ENCODE measurements at places on chromosomes 13 and 19.

DNA sequence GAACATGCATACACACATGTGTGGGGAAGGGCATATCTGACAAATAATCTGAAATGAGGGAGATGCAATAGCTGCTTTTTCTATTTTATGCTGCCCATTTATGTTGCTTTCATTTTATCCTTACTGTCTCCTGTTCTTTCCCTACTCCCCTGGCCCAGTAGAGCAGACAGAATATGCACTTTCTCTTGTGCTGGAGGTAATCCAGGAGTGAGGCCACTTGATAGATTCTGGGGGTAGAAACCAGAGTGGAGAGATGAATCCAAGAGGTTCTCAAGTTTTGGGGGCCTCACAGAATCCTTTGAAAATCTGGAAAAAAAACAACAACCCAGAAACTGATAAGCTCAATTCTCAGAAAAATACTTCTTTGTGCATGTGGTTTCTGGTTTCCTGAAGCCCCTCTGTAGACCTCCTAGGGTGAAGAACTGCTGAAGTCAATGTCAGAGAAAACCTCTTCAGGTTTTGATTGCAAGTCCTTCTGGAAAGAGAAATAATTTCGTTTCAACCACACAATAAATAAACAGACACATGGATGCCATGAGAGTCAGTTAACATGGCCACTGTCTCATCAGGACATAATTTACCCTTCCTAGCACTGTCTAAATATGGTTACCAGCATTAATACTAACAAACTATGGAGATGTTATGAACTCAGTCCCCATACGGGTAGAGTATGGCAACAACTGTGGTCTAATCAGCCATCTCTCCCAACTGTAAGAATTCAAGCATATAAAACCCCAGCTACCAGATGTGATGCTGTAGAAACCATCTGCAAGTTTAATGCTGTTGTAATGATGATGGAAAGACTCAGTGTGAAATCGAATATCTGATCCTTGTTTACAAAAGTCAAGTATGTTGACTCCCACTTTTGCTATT is 355.6 kb downstream of the SLC7A1 start:
- no peak for DNase-seq

- no peak for DNase-seq
These were observed 973.7 kb downstream of the UQCRFS1 start for GRCh38 chr19:28239270-28239669.

DNA sequence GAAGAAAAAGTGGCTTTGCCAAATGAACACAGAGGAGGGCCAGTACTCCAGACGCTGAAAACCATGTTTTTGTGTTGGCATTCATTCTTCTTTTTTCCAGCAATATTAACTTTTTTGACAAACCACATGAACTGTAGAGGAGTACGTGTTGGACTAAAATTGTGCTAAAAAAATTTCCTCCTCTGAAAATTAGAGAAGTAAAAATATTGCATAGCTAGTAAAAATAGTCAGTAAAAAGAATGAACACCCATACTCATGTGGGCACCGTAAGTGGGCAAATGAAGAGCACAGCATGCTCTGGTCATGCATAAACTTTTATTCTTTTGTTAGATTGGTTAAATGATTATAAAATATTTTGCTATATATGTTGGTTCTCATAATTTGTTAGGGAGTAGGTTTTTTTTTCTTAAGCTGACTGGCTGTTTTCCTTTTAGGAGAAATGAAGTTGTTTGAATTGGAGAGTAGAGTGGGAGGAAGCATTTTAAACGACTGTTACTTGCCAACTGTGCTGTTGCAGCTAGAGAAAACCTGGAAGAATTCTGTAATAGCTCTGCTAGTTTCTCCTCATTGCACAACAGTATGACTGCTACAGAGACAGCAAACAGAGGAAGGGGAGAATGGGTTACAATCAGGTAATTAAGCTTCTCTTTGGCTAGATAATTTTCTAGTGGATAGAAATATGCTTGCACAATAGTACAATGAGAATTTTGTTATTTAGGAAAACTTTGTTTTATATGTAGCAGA is 222.4 kb downstream of the KCTD12 start:
- DNase-seq = no peak

DNA sequence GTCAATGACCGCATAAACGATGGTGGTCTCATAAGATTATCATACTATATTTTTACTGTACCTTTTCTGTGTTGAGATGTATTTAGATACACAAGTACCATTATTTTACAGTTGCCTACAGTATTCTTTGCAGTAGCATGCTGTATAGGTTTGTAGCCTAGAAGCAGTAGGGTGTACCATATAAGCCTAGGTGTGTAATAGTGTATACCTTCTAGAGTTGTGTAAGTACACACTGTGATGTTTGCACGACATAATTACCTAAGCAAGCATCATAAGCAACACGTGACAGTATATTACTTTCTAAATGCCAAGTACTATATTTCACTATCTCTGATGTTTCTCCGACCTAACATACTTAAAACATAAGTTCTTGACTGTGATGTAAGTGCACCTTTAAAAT is 2.7 kb downstream of the LPAR6 start:
- no peak for DNase-seq

DNA sequence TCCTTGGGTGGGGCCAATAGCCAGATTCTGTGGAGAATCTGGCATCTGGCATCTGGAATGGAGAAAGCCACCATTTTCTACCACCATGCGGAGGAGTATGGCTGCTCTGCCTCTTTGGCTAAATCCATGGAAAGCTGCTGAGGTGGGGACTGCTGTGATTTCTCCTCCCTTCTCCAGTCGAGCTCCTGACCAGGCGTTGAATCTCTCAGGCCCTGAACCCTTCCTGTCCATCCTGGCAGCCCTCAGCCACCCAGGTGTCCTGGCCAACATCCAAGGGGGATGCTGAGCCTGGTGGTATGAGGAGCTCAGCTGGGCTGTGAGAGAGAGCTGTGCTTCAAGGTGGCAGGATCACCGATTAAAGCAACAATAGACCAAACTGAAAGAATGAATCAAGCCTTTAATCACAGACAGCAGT is 17.4 kb upstream of the SIGLEC6 start:
- no peak for DNase-seq

GRCh38 chr13:34124666-34125306 is 306.8 kb downstream of the RFC3 start:
- DNase-seq = no peak

GRCh38 chr19:33207040-33207620 is 13.0 kb downstream of the LRP3 start:
- no peak for DNase-seq

GRCh38 chr19:10826231-10826630 is 9.8 kb downstream of the TMED1 start:
- no peak for DNase-seq

GRCh38 chr13:113090415-113090770 is 15.2 kb upstream of the F7 start:
- DNase-seq = no peak

- no peak for DNase-seq
These were observed 20.4 kb downstream of the DCT start for GRCh38 chr13:94459116-94459515.

- DNase-seq = no peak
These were observed at the start of gene NCCRP1 for GRCh38 chr19:39196860-39197562. NCCRP1 (plus strand) TSS chr19:39196964; CDS start chr19:39196983, 19 bp downstream.

DNA sequence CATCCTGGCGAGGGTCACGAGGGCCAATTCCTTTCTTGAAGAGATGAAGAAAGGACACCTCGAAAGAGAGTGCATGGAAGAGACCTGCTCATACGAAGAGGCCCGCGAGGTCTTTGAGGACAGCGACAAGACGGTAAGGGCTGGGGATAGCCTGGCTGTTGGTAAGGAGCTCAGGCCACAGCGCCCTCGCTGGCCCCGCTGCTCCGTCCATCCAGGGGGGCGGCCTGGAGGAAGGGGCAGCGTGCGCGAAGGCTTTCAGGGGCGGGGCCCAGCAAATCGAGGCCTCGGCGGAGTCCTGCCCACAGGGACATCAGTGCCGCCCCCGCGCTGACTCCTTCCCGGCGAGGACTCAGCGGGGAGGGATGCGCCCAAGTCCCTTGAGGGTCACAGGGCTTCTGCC is 6.9 kb downstream of the F10 start:
- peak; percentile 82 for DNase-seq

- DNase-seq = no peak
These were observed 273.0 kb downstream of the SHISA2 start for GRCh38 chr13:25778808-25779305.

DNA sequence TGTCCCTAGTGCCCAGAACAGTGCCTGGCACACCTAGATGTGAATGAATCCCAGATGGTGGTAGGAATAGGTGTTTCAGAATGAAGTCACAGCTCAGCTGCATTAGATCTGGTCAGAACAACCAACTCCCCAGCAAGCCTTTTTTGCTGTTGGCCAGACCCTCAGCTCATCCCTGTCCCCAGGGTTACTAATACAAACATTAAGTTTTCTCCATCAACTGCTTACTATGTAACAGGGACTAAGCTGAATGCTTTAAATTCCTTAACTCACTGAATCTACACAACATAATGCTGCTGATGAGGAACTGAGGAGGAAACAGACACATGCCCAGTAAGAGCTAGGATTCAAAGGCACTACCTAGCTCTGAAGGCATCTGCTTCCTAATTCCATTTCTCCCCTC is 18.8 kb downstream of the SMG9 start:
- no peak for DNase-seq

GRCh38 chr13:46516599-46517338 is 36.2 kb upstream of the LRCH1 start:
- no peak for DNase-seq

DNA sequence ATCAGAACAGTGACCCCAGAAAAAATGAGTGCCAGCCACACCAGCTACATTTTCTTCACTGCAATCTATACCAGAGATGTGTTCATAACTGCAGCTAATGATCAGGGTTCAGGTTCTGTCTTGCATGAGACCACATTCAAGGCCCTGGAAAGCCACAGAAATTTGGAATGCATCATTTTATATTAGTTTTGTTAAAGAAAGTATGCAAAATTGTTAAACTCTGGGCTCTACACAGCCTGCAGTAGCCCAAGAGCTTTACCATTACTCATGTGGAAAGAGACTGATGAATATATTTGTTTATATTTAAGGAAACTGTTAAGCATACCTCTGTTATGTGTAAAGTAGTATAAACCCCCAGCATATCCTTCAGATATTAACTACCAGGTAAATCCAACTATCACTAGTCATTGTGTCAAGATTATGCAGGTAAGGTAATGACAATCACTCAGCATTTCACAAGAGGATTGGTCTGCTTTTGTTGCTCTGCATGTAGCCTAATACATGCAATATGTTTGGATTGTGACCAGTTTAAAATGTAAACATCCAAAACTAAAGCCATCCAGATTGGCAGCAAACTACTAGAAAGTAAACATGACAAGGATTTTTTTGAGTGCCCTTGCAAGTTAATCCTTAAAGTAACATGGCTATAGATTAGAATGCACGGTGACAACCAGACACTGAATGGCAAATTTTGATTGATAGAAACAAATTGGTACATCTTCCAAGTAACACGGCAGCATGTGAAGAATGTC is 429.1 kb upstream of the ARGLU1 start:
- no peak for DNase-seq

- no peak for DNase-seq
These were observed 4.9 kb downstream of the SIGLEC11 start for GRCh38 chr19:49956115-49956495.

GRCh38 chr19:40829205-40829604 is 21.0 kb downstream of the CYP2A6 start:
- DNase-seq = no peak

DNA sequence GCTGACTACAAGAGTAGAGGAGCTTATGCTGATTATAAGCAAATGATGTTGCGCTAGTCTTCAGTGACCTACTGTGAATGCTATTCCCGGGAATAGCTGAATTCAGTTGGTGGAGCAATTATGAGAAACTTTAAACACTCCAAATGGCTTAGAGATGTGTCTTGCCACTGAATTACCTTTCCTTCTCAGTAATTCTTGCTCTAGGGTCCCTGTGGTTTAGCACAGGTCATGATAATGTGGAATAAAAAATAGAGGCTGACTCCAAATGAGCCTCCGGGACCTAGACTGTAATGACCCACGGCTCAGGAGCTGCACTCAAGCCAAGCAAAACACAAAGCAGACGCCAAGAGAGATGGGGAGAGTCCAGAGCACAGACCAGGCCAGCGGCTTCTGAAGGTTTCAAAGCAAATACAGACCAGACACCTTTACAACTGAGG is 124.7 kb downstream of the RGCC start:
- no peak for DNase-seq

- no peak for DNase-seq
These were observed 20.7 kb downstream of the MIPEP start for GRCh38 chr13:23868521-23868920.

- no peak for DNase-seq
These were observed 27.0 kb upstream of the TPT1 start for GRCh38 chr13:45368005-45368404.

GRCh38 chr13:51091839-51092238 is 19.2 kb downstream of the C13orf42 start:
- DNase-seq = no peak

GRCh38 chr19:55640043-55640576 is 692 bp upstream of the ZNF580 start:
- no peak for DNase-seq

GRCh38 chr19:34310494-34310981 is 54.5 kb upstream of the GPI start:
- DNase-seq = no peak

- no peak for DNase-seq
These were observed 8.1 kb downstream of the KLK1 start for GRCh38 chr19:50815439-50815838.

GRCh38 chr13:84737661-84738060 is 855.4 kb upstream of the SLITRK1 start:
- DNase-seq = no peak

DNA sequence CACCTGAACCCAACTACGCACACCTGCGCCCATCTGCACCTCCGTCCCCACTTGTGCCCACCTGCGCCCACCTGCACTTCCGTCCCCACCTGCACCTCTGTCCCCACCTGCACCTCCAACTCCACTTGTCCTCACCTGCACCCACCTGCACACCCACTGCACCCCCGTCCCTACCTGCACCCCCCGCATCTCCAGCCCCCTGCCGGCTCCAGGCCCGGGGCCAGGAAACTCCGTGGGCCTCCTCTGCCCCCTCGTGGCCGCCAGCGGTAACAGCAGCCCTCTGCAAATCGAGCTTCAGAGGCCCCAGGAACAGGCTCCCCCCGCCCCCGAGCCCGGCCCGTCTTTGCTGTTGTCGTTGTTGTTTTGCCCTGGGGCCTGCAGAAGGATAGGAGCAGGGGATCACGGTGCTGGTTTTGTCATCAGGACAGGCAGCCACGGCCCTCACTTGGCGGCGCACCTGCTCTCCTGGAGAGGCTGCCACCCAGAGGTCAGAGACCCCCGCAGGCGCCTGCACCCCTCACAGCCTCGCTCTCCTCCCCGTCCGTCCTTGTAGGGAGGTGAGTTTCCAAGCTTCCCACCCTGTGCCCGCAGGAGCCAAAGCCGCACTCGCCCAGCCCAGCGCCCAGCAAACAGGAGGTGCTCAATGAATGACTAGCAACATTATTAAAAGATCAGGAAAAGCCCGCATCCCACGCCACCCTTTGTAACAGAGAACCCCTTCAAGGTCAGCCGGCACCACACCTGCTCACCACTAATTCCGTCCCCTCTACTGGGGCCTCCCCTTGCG is 65.4 kb downstream of the GNG7 start:
- DNase-seq = no peak

DNA sequence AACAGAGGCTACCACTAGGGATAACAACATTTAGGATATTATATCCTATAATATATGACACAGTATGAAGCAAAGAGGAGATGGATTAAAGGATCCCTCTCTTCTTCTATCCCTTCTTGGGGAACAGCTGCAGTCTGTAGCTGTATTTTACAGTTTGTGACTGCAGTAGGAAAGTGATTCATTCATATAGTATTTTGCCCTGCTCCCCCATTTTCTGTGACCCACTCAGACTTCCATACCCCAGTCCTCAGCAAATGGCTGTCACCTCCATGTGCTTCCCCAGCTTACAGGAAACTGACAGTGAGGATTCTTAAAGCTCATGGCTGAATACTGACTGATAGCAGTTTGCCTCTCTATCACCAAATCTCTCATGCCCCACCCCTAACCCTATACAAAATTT is 27.5 kb downstream of the MICU2 start:
- no peak for DNase-seq

All from vagina (tissue), 2 donors.